ENCODE measurements at places on chromosomes 16 and 17. TPM values are rescaled to one million over a fixed set of nuclear protein-coding genes. Genes with fewer than 3 reads are reported as not detected.

- H3K27ac ChIP-seq: peak within 1 kb of the TSS; percentile 83
- DNase-seq: peak; percentile 36
- peaks cover 10% of the 10 kb centered on the region for H3K4me1 ChIP-seq
- H3K36me3 ChIP-seq: peaks cover 2% of the 10 kb centered on the region
- peak within 1 kb of the TSS; percentile 83 for H3K4me3 ChIP-seq
These were observed at the start of gene ACSF3 for GRCh38 chr16:89093602-89094251. Gene ACSF3 (plus strand): TSS chr16:89093852. CDS start chr16:89100682, 6,830 bp downstream.

- H3K36me3 ChIP-seq: no peaks in the 10 kb centered on the region
- H3K27ac ChIP-seq: no peak overlapping the region
- no peaks in the 10 kb centered on the region for H3K27me3 ChIP-seq
- H3K4me1 ChIP-seq: no peaks in the 10 kb centered on the region
- DNase-seq: no peak
These were observed 143.4 kb upstream of the HS3ST2 start for GRCh38 chr16:22670551-22671041.

The TPSG1 gene
- polyA plus RNA-seq: 0.71 TPM

The TSPAN10 gene
- polyA plus RNA-seq: 0.61 TPM

The LAT gene
- polyA plus RNA-seq: 12.6 TPM

The KARS1 gene
- polyA plus RNA-seq: 105 TPM
